ENCODE measurements at places on chromosomes 2 and 18. TPM values are rescaled to one million over a fixed set of nuclear protein-coding genes. Genes with fewer than 3 reads are reported as not detected.

Gene OTOS
- not detected for total RNA-seq

Gene ACKR3
- 3.3 TPM for total RNA-seq

Gene PLEK
- total RNA-seq, result 42.5 TPM

Gene RUFY4
- total RNA-seq, result 5.1 TPM

Gene RPRM
- not detected for total RNA-seq

DNA sequence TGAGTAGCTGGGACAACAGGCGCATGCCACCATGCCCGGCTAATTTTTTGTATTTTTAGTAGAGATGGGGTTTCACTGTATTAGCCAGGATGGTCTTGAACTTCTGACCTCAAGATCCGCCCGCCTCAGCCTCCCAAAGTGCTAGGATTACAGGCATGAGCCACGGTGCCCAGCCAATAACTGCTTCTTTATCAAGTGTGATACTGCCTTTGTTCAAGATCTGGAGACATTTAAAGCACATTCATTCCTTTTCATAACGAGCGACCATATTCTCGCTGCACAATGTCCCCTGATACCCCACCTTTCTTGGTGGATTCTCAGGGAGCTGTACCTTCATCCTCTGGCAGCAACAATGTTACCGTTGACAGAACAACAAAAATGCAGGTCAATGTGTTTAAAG is 75.4 kb downstream of the PIEZO2 start:
- no peaks in the 10 kb centered on the region for H3K36me3 ChIP-seq
- no peaks in the 10 kb centered on the region for H3K4me1 ChIP-seq

GRCh38 chr2:105877945-105878344 is 133.2 kb downstream of the NCK2 start:
- no peak overlapping the region for H3K4me3 ChIP-seq
- H3K36me3 ChIP-seq, result peaks cover 67% of the 10 kb centered on the region
- peaks cover 52% of the 10 kb centered on the region for H3K4me1 ChIP-seq
- no peak for DNase-seq
- H3K27ac ChIP-seq, result peak overlapping the region; percentile 11
- H3K27me3 ChIP-seq, result no peaks in the 10 kb centered on the region

DNA sequence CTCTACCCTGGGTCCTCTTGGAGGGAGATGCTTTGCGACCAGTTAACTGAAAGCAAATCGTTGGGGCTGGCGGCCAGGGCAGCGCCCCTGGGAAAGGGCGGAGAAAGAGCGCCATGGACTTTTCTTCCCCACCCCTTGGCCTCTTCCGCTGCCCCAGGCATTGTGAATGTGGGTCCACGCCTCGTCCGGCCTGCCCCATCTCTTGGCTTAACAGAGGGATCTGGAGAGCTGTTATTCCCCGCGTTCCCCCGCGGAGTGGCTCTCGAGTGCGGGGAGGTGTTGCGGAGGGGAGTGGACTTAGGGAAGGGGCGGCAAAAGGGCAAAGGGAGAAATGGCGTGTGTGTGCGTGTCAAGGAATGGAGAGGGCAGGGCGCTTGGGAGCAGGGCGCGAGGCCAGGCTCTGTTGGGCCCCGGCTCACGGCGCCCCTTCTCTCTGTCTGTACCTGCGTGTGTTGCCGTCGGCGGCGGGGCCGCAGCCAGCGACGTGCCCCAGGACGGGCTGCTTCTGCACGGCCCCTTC is 6.6 kb downstream of the EMX1 start:
- DNase-seq, result no peak
- no peak overlapping the region for H3K27ac ChIP-seq
- H3K4me3 ChIP-seq, result no peak overlapping the region
- H3K4me1 ChIP-seq, result peaks cover 18% of the 10 kb centered on the region

- no peaks in the 10 kb centered on the region for H3K36me3 ChIP-seq
- H3K27me3 ChIP-seq, result no peaks in the 10 kb centered on the region
- no peak for DNase-seq
- H3K4me1 ChIP-seq, result no peaks in the 10 kb centered on the region
These were observed 24.3 kb upstream of the IKZF2 start for GRCh38 chr2:213175673-213176247.

- DNase-seq, result no peak
- peaks cover 51% of the 10 kb centered on the region for H3K36me3 ChIP-seq
- H3K27me3 ChIP-seq, result no peaks in the 10 kb centered on the region
- no peak overlapping the region for H3K4me3 ChIP-seq
- no peak overlapping the region for H3K27ac ChIP-seq
These were observed 25.5 kb downstream of the RMC1 start for GRCh38 chr18:23528580-23529472.

GRCh38 chr2:9998916-9999654 is 44.3 kb upstream of the KLF11 start:
- peaks cover 2% of the 10 kb centered on the region for H3K27me3 ChIP-seq
- H3K36me3 ChIP-seq, result no peaks in the 10 kb centered on the region
- H3K27ac ChIP-seq, result no peak overlapping the region
- H3K4me3 ChIP-seq, result no peak overlapping the region
- peaks cover 8% of the 10 kb centered on the region for H3K4me1 ChIP-seq
- no peak for DNase-seq

- DNase-seq, result no peak
- H3K36me3 ChIP-seq, result no peaks in the 10 kb centered on the region
These were observed 646.5 kb downstream of the SATB2 start for GRCh38 chr2:198811198-198811597.

DNA sequence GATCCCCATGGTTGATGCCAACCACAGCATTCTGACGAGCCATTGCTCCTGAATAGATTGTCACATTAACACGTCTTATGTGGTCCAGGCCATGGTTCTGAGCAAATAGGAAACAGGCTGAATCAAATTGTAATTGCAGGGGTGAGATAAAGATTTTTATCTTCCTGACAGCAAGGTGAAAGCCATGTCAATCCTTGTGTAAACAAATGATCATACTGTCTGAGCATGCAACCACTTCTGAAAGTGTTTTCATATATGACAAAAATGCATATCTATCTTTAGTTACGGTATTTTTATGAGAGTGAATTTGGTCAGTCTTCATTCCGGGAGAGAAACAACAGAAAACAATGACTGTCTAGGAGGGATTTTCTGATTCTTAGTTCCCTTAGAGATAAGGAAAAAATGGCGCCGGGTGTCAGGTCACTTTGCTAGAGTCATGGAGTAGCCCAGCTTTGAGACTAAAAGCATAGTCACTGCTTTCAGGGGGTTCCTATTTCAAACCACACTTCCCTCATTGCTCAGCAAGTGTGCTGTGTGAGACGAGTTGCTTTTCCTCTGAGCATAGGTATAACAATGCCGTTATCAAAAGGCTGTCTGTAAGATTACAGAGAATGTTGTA is 958.9 kb downstream of the DCDC2C start:
- H3K4me1 ChIP-seq, result no peaks in the 10 kb centered on the region
- no peaks in the 10 kb centered on the region for H3K36me3 ChIP-seq

GRCh38 chr2:240926516-240927389 is 20.6 kb downstream of the CROCC2 start:
- H3K36me3 ChIP-seq, result no peaks in the 10 kb centered on the region
- DNase-seq, result no peak
- no peaks in the 10 kb centered on the region for H3K27me3 ChIP-seq
- H3K27ac ChIP-seq, result no peak overlapping the region

- DNase-seq, result no peak
- H3K27me3 ChIP-seq, result no peaks in the 10 kb centered on the region
- no peaks in the 10 kb centered on the region for H3K36me3 ChIP-seq
- H3K4me3 ChIP-seq, result no peak overlapping the region
These were observed 355.1 kb downstream of the EN1 start for GRCh38 chr2:118492335-118492734.

- no peaks in the 10 kb centered on the region for H3K27me3 ChIP-seq
- no peak for DNase-seq
- no peaks in the 10 kb centered on the region for H3K4me1 ChIP-seq
- no peak overlapping the region for H3K4me3 ChIP-seq
These were observed 204.4 kb downstream of the MCFD2 start for GRCh38 chr2:46711156-46711555.

DNA sequence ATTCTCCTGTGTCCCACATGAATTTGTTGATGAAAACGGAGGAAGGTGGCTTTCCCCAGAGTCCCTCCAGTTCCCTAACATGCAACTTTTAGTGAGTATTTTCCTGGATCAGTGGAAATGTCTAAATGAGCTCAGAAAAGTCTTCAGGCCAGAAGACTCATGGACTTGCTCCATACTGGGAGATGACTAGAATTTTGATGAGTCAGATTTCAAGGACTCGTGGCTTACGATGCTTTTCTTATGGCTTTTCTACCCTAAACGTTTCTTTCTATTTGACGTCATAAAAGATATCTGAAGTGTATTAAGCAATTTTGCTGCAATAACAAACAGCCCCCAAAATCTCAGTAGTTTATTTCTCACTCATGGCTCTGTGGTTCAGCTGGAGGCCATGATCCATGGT is 397.6 kb downstream of the FBXO15 start:
- no peaks in the 10 kb centered on the region for H3K27me3 ChIP-seq
- no peaks in the 10 kb centered on the region for H3K4me1 ChIP-seq
- no peak for DNase-seq
- no peaks in the 10 kb centered on the region for H3K36me3 ChIP-seq
- no peak overlapping the region for H3K27ac ChIP-seq

GRCh38 chr18:52140986-52141385 is 199.0 kb upstream of the DCC start:
- no peak for DNase-seq
- H3K4me3 ChIP-seq, result no peak overlapping the region
- H3K27me3 ChIP-seq, result no peaks in the 10 kb centered on the region
- H3K27ac ChIP-seq, result no peak overlapping the region

DNA sequence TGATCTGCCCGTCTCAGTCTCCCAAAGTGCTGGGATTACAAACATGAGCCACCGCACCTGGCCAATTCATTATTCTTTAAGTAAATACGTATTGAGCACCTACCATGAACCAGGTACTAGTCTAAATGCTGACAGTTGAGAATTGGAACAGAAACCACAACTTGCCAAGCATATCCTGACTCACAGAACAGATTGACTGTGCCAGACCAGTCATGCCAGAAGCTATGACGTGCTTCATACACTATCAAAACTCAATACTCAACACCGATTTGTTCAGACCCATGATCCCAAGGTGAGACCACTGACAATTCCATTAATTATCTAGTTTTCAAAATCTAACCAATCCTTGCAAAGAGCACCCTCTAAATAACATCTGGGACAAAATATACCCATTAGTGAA is 148.6 kb downstream of the B3GNT2 start:
- H3K4me3 ChIP-seq, result no peak overlapping the region
- no peaks in the 10 kb centered on the region for H3K27me3 ChIP-seq
- DNase-seq, result no peak

- DNase-seq, result no peak
- H3K4me3 ChIP-seq, result no peak overlapping the region
- H3K36me3 ChIP-seq, result peaks cover 51% of the 10 kb centered on the region
- H3K27me3 ChIP-seq, result no peaks in the 10 kb centered on the region
- no peak overlapping the region for H3K27ac ChIP-seq
These were observed 23.2 kb downstream of the RRM2 start for GRCh38 chr2:10145519-10146357.

DNA sequence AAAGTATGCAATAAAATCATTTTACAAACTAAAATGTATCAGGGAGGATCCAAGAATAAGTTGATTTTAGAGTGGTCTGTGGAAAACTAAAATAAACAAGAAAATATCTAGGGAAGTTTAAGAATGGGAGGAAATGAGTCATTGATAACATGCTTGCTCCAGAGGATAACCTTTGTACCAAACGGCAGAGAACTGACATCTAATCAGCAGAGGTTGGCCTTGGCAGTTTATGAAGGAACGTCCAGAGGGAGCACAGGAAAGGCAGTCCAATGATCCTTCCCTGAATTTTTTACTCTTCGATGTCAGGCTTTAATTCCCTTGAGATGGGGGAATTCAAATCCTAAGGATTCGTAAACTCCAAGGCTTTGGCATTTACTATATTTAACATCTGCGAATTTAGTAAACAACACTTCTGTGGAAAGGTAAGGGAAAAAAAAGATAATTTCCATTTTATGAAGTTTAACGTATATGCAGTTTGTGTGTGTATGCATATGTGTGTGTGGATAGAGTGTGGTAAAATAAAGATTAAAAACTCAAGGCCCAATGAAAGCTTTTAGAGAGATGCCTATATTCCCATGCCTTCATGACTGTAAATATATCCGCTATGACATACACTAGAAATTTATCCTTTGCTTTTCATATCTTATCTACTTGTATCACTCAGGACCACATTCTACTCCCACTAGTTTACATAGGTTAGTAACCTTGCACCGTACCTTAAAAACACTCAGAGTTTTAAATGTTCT is 8.7 kb upstream of the INPP1 start:
- H3K4me1 ChIP-seq, result no peaks in the 10 kb centered on the region
- no peak for DNase-seq
- no peak overlapping the region for H3K4me3 ChIP-seq
- H3K27ac ChIP-seq, result no peak overlapping the region
- peaks cover 20% of the 10 kb centered on the region for H3K27me3 ChIP-seq
- H3K36me3 ChIP-seq, result peaks cover 2% of the 10 kb centered on the region

GRCh38 chr2:120765678-120766469 is 30.2 kb downstream of the GLI2 start:
- H3K4me3 ChIP-seq, result no peak overlapping the region
- H3K36me3 ChIP-seq, result no peaks in the 10 kb centered on the region
- DNase-seq, result no peak
- H3K4me1 ChIP-seq, result no peaks in the 10 kb centered on the region
- no peaks in the 10 kb centered on the region for H3K27me3 ChIP-seq
- H3K27ac ChIP-seq, result no peak overlapping the region

DNA sequence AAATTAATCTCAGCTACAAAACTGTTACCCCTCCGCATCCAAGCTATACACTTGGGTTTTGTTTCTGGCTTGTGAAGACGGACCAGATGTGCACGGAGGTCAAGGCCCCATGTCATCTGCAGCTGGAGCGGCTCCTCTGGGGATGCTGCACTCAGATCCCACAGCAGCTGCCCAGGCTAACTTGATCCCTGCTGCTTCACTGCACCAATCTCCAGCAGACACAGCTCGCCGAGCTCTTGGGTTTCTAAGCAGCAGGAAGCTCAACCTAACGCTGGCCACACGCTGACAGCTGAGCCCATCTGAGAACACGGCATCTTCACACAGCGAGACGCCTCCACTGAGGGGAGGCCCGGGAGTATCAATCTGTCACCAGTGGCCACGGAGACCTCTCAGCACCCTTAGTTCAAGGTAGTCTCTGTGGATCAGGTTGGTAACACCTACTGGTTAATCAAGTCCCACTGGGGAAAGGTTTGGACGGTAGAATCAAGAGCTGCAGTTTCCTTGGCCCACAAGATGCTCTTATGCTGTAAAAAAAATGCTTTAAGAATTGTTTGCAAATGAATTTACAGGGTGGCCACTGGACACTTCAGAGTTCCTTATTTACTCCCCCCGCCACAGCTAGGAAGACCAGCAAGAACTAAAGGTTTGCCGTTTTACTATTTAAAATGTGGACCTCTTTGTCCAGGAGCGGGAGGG is 67.5 kb downstream of the EMILIN2 start:
- H3K27me3 ChIP-seq, result no peaks in the 10 kb centered on the region
- H3K4me1 ChIP-seq, result peaks cover 8% of the 10 kb centered on the region
- no peak for DNase-seq

DNA sequence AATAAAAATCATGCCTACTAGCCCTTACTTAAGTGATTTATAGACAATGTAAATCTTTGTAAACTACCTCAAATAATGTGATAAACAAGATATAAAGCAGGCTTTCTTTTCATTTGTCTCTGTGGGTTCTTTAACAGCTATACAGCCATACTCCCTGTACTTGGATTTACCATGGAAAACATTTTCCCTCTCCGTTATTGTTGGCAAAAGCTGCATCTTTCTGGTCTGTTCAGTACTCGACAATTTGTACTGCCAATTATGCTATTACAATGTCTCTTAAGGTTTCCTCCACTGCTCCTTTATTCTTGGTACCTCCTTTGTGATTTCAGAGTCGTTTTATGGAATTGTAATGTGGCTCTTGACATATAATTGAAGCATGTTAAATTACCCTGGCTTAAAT is 426.3 kb upstream of the PKDCC start:
- H3K27ac ChIP-seq, result no peak overlapping the region
- DNase-seq, result no peak
- H3K27me3 ChIP-seq, result no peaks in the 10 kb centered on the region
- H3K4me3 ChIP-seq, result no peak overlapping the region

All from activated CD8-positive, alpha-beta memory T cell treated with anti-CD3 and anti-CD28 coated beads, Interleukin-2, amount 10 ng/mL, durations not matched to agents 7 days and 5 days (primary cell).